Endothelial cell of coronary artery (primary cell): ENCODE measurements at places on chromosomes 5 and 9. TPM values are rescaled to one million over a fixed set of nuclear protein-coding genes. Genes with fewer than 3 reads are reported as not detected.

The DMRT3 gene
- total RNA-seq: not detected in 2 replicates

The PCDHA1 gene
- total RNA-seq: under 0.01 TPM in 1 of 2 replicates, not detected in the other

The MARCOL gene
- total RNA-seq: not detected in 2 replicates

The NOTCH1 gene
- 109 and 129 TPM in 2 replicates for total RNA-seq

The PCDHAC2 gene
- total RNA-seq: 0.09 and 2.4 TPM in 2 replicates
